Mesenteric fat pad (tissue), 1 donor: ENCODE measurements at places on chromosomes 6 and 20. TPM values are rescaled to one million over a fixed set of nuclear protein-coding genes. Genes with fewer than 3 reads are reported as not detected.

PTPRT gene
- total RNA-seq: not detected

DNA sequence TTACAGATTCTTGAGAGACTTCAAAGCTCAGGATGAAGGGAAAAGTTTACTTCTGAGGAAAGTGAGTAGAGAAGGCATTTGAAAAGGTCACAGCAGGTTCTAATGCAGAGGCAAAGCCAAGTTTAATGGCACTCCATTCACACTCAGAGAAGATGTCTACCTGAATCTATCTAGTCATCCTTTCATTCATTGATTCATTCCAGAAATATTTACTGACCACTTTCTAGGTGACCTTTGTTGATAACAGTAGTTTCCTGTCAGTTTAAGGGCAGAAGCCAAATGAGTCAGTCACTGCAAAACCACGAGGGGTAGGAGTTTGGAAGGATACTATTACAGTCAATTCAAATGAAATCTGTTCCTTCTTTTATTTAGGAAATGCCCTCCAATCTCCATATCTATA, 30.8 kb downstream of the FBXO5 start:
- DNase-seq: no peak

GRCh38 chr6:169702840-169703246, 917 bp downstream of the C6orf120 start:
- no peak for DNase-seq

GRCh38 chr6:11685481-11686093, 93.0 kb downstream of the ADTRP start:
- no peak for DNase-seq

GRCh38 chr6:5680095-5680494, 326.6 kb downstream of the NRN1 start:
- DNase-seq: no peak

DNA sequence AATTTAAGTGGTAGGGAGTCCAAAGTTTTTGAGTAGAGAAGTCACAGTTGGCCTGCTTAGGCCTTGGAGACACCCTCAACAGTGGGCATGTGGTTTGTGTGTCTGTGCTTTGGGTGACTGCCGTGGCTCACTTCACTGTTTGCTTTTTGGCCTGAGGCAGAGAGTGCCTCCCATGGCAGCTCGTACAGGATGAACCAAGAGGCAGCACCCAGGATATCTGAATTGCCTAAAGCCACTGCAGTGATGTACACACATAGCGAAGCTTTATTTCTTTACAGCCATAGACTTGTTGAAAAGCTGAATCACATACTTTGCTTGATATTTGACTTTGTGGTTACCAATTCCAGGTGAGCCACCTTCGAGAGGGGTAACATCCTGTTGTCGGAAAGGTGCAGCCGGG, 21.6 kb downstream of the RREB1 start:
- DNase-seq: no peak

LY6G6F gene
- total RNA-seq: not detected

LY6G6D gene
- total RNA-seq: not detected

VIP gene
- total RNA-seq: 0.48 TPM

- DNase-seq: no peak
Observed at GRCh38 chr6:37960139-37960935, 140.8 kb downstream of the ZFAND3 start.
